ENCODE measurements at places on chromosomes 1 and 21.

- DNase-seq, result no peak
Observed at GRCh38 chr1:168811176-168811575, 82.2 kb upstream of the DPT start.

DNA sequence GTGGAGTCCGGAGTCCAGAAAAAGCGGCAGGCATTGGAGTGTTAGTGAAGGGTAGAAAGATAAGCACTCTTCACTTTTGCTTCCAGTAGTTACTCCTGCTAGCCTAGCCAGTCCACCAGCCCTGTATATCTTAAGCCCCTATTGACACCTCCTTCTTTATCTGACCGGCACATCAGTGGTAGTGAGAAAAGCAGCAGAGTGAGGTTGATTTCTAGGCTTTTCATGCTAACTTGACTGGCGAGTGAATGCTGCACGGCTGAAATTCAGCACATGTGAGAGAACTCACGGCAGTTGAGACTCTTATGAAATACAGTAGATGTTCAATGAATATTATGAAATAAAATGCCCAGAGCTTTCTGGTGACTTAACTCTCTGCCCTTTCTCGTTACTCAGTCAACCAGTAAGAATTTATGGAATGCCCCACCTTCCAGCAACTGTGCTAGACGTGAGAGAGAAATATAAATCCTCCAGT lies 128.2 kb downstream of the CACHD1 start:
- DNase-seq, result no peak

DNA sequence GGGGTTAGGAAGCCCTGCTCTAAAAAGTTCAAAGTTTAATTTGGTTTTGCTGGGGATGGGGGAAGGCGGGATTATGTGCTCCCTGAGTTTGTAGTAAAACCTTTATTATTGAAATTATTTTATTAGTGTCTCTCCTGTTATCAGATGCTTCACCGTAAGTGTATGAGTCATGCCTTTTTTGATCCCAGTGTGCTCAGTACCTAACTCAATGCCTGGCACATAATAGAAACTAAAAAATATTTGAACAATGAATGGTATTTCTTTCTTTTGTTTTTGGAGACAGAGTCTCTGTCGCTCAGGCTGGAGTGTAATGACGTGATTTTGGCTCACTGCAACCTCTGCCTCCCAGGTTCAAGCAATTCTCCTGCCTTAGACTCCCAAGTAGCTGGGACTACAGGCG lies 6.4 kb downstream of the SNRPE start:
- no peak for DNase-seq

GRCh38 chr21:35753308-35753707 lies 307.0 kb downstream of the SETD4 start:
- DNase-seq, result no peak

GRCh38 chr1:19429611-19430010 lies 55.7 kb downstream of the CAPZB start:
- no peak for DNase-seq

- no peak for DNase-seq
Observed at GRCh38 chr21:41255190-41255589, 61.4 kb upstream of the FAM3B start.

DNA sequence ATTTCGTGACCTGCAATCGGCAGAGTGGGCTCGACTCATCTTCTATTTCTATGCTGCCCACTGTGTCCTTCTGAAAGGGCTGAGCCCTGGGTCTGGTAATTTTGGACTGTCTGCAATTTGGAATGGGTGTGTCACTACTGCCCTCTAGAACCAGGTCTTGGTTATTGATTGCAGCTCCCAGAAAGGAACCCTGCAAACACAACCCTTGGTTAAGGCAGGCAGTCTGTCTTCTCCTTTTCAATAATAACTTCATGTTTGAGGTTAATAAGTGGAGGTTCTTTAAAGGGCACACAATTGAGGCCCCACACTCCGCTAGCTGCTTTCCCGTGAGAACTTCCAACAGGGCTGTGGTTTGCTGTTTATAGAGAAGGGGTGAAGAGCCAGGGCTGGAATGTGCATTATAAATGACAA lies 79.9 kb upstream of the LYST start:
- DNase-seq, result no peak

GRCh38 chr1:150621497-150622302 lies 7.7 kb downstream of the ENSA start:
- peak; percentile 21 for DNase-seq

- no peak for DNase-seq
Observed at GRCh38 chr1:905071-905749, 18.5 kb upstream of the SAMD11 start.

DNA sequence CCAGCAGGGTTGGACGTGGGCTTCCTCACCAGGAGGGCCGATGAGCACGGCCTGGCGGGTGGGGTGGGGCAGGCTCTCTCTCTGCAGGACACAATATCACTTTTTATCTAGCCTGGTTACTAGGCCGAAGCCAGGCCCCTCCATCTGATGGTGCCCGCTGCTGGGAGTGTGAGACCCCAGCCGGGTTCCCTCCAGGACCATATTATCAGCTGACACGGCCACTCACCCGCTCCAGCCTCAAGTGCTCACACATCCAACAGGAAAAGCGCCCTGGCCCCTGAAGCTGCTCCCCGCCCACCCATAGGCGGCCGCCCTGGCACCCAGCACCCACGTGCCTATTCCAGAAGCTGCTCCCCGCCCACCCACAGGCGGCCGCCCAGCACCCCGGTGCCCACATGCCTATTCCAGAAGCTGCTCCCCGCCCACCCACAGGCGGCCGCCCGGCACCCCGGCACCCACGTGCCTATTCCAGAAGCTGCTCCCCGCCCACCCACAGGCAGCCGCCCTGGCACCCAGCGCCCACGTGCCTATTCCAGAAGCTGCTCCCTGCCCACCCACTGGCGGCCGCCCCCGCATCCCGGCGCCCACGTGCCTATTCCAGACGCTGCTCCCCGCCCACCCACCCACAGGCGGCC lies 5.0 kb downstream of the SLC19A1 start:
- no peak for DNase-seq

- DNase-seq, result no peak
Observed at GRCh38 chr1:25738499-25738898, 61.5 kb upstream of the SELENON start.

DNA sequence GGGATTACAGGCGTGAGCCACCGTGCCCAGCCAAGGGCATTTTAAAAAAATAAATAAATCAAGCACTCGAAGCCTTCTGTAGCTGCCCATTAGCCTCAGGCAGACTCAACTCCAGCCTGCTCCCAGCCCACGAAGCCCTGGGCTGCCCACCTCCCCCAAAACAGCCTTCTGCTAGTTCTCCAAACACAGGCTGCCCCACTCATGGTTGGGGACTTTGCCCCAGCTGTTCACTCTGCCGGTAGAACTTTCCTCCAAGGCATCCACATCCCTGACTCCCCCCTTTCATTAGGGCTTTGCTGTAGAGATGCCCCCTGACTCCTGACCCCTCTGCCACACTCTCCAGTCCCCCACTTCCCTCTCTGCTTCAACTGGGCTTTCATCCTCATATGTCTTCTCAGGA lies 29.7 kb upstream of the LAPTM5 start:
- DNase-seq, result no peak

- no peak for DNase-seq
Observed at GRCh38 chr1:45258059-45258650, 51.8 kb upstream of the ZSWIM5 start.

- no peak for DNase-seq
Observed at GRCh38 chr1:6179564-6180175, 451 bp downstream of the CHD5 start.

- no peak for DNase-seq
Observed at GRCh38 chr1:156796340-156797097, 20.1 kb downstream of the SH2D2A start.

GRCh38 chr1:78370356-78370755 lies 120.4 kb upstream of the PTGFR start:
- no peak for DNase-seq

DNA sequence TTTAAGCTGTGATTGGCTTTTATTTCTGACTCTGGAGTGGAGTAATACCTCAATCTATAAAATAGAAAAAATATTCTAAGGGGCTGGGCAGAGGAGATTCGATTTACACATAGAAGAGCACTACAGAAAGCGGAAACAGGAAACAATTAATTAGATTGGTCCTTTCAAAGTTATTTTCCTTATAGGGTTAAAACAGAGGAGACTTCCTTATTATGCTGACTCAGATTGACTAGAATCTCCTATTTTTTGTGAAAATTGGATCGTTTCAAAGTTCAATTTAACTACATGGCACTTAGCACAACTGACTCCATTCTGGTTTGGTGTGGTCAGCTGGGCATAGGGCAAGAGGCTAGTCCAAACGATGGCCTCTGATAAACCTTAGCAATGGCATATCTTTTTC lies 48.3 kb upstream of the NCAM2 start:
- DNase-seq, result no peak

GRCh38 chr1:18936814-18937481 lies 19.5 kb downstream of the IFFO2 start:
- DNase-seq, result no peak

- DNase-seq, result no peak
Observed at GRCh38 chr1:210298936-210299335, 29.8 kb upstream of the HHAT start.

- DNase-seq, result no peak
Observed at GRCh38 chr1:23444104-23444533, 19.6 kb upstream of the TCEA3 start.

- DNase-seq, result no peak
Observed at GRCh38 chr1:225998560-225999226, 450 bp downstream of the SDE2 start.

GRCh38 chr1:74328851-74329250 lies 93.7 kb downstream of the TNNI3K start:
- no peak for DNase-seq

- no peak for DNase-seq
Observed at GRCh38 chr21:35201288-35201687, 152.2 kb upstream of the RUNX1 start.

DNA sequence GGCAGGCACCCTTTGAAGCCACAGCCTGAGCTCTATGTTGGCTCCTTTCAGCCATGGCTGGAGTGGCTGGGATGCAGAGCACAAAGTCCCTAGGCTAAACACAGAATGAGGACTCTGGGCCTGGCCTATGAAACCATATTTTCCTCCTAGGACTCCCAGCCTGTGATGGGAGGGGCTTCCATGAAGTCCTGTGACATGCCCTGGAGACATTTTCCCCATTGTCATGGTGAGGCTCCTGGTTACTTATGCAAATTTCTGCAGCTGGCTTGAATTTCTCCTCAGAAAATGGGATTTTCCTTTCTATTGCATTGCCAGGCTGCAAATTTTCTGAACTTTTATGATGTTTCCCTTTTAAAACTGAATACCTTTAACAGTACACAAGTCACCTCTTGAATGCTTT lies 61.3 kb downstream of the VCAM1 start:
- no peak for DNase-seq

GRCh38 chr1:201555593-201555945 lies 16.6 kb downstream of the NAV1 start:
- DNase-seq, result no peak

DNA sequence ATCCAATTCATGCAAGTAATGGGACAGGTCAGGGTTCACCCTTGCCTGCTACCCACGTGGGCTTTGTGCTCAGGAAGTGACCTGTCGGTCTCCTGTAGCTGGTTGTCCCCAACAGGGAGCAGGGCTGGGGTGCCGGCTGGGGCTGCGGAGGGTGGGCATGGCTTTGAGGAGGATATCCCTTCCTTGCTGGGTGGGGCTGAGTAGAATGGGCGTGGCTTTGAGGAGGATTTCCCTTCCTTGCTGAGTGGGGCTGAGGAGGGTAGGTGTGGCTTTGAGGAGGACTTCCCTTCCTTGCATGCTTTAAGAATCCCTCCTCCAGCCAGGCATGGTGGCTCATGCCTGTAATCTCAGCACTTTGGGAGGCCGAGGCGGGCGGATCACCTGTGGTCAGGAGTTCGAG lies 151.3 kb downstream of the CLIC6 start:
- no peak for DNase-seq

DNA sequence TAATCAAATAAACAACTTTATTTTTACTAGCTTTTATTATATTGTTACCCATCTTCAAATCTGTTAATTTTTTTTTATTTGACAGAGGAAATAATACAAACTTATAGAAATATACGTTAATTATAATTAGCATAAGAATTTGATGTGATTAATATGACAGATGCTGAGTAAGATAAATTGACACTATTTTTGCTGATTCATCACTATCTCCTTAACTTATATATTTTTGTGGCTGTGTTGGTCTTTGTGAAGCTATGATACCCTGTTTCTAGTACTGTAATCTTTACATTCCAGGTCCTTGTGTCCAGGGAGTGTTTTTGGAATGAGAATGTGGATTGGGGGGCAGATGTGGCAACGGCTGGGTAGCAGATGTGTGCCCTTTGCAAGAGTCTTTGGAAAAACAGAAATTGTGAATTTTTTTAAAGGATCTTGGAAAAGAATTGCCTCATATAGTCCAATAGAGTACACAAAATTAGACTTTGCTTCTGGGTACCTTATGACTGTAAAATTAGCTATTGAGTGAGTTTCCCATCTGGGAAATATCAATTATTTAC lies 102.6 kb downstream of the KCNK2 start:
- no peak for DNase-seq

DNA sequence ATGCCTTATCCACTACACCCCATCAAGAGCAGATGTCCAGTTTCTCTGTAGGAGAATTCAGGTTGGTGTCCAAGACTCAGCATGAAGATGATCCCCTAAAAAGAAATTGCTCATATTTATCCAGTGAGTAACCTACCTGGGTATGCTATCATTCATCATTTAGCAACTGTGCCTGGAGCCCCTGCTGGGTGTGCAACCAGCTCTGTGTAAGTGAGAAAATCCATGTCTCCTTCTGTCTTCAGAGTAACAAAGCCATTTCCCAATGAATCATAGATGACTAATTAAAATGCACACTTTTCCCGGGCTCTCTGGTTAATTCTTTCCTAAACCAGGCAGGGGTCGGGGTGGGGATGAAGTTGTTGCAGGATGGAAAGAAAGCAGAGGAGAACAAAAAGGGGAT lies 35.8 kb downstream of the OLFML3 start:
- no peak for DNase-seq

- DNase-seq, result no peak
Observed at GRCh38 chr1:246165826-246166709, 341.0 kb downstream of the SMYD3 start.

DNA sequence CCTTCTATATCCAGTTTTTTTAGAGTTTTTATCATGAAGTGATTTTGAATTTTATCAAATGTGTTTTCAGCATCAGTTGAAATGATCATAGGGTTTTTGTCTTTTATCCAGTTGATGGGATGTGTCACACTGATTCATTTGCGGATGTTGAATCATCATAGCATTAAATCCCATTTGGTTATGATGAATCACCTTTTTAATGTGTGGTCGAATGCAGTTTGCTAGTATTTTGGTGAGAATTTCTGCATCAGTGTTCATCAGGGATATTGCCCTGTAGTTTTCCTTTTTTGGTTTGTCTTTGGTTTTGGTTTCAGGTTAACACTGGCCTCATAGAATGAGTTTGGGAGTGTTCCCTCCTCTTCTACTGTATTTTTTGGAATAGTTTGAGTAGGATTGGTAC lies 80.3 kb downstream of the DIRAS3 start:
- no peak for DNase-seq
